Amniotic stem cell (primary cell): ENCODE measurements at places on chromosomes 13 and 19.

DNA sequence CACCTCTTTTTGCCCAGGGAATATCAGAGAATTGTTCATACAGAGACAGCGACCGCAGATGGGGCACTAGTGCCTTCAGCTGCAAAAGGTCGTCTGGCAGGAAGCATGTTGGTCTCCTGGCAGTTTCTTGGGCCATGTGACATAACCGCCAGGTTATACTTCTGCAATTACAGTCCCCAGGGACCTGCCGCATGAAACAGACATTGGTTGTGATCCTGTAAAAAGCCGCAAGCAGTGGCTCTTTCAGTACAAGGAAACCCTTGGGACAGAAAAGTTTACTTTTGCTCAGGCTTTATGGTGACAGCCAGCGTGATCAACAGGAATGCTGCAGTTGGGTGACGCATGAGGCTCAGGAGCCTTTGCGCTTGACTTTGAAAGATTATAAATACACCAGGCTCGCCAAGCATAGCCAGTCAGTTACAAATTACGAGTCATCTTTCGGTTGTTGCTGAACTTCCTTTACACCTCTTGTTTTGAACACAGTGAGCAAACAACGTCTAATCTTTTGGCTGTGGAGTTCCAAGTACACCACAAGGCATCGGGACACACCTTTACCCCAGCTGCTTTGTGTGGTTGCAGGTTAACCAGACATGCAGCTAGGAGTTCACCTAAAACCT lies 50.5 kb upstream of the UBE2L5 start:
- DNase-seq = peak; percentile 16

DNA sequence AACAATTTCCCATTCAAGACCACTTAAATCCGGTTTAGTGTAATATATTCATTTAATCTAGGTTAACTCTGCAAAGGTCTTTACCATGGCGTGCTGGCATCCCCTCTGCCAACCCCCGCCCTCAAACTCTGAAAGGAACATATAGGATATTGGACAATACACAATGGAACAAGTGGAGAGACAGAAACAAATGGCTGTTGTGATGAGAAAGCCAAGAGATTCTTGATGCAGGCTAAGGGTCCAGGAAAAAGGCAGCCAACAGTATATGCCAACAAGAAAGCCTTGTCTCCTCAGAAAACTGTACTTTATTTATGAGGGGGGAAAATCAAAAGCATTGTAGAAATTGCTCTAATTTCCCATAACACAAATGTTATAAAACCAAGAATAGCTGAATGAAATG lies 407.3 kb upstream of the SGCG start:
- no peak for DNase-seq

DNA sequence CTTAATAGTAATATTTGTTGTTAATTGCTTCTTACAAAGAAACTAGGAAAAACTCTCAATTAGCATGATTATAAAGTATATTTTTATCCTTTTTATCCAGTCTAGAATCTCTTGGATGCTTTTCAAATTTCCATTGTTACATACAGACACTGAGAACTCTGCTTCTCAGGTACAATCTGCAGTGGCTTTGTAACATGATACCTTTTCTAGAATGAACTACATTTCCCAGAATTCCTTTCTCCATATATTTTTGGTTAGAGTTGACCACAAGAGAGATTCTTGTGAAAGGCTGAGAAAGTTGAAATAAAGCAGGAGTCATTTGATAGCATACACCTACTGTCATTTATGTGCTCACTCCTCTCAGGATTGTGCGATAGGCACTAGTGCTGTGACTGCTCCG lies 148.6 kb downstream of the SLITRK6 start:
- DNase-seq = no peak

DNA sequence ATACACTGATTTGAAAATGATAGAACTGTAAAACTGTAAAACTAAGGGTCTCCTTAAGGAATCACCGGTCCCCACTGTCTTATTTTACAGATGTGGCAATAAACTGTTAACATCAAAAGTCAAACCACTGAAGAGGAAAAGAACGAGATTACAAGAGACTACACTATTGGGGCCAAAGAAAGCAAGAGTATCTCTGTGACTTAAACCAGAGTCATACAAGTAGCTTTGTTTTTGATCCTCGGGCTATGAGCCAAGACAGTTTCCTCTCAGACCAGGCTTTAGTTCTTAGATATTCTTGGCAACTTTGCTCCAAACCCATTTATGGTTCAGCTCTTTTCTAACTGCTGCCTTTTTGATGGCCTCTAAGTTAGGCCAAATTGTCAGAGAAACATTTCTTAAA lies 113.8 kb downstream of the TBC1D4 start:
- DNase-seq = peak; percentile 52

DNA sequence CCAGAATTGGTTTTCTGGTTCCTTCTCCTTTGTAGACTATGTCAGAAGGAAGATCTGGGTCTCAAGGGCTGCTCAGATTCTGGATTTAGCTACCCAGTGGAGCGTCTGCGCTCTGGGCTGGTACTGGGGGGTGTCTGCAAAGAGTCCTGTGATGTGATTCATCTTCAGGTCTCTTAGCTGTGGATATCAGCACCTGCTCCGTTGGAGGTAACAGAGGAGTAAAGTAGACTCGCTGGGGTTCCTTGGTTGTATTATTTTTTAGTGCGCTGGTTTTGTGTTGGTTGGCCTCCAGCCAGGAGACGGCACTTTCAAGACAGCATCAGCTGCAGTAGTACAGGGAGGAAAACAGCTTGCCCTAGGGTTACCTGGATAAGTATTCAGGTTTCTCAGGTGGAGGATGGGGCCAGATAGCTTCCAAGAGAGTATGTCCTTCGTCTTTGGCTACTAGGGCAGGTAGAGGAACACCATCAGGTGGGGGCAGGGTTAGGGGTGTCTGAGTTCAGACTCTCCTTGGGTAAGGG lies 10.4 kb upstream of the KLK15 start:
- DNase-seq = no peak

DNA sequence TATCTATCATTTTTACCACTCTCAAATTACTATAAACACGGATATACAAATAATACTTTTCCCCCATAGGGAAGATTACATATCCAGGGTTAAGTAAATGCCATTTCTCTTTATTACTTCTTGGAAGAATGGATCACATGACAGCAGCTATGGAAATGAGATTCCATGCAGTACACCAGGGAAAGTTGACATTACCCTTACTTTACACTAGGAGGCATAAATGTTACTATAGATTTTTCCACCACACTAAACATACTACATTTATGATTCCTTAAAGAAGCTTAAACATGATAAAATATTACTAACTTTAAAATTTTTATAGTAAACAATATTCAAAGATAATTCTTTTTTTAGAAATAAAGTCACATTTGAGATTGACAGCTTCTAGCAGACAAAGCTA lies 611.4 kb downstream of the PCDH9 start:
- peak; percentile 7 for DNase-seq

- DNase-seq = no peak
Observed at GRCh38 chr19:5314012-5314906, 26.4 kb downstream of the PTPRS start.

- no peak for DNase-seq
Observed at GRCh38 chr13:27744801-27745200, 47.5 kb upstream of the GSX1 start.

GRCh38 chr13:51125495-51126226 lies 14.6 kb upstream of the C13orf42 start:
- DNase-seq = peak; percentile 21

DNA sequence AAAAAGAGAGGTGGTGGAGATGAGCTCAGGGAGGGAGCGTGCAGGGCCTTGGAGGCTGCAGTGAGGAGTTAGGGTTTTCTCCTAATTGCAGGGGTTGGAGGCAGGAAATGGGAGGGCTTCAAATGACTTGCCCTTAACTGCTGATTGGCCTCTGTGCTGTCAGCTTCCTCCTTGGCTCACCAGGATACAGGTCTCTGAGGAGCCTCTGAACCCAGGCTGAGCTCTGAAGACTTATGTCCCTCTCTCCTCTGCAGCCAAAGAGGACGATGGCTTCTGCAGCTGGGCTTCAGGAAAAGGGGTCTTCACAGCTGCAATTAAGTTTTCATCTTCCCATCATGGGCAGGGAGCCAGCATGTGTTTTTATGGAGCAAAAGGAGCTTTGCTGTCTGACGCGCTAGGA lies 6.7 kb upstream of the RANBP3 start:
- no peak for DNase-seq

DNA sequence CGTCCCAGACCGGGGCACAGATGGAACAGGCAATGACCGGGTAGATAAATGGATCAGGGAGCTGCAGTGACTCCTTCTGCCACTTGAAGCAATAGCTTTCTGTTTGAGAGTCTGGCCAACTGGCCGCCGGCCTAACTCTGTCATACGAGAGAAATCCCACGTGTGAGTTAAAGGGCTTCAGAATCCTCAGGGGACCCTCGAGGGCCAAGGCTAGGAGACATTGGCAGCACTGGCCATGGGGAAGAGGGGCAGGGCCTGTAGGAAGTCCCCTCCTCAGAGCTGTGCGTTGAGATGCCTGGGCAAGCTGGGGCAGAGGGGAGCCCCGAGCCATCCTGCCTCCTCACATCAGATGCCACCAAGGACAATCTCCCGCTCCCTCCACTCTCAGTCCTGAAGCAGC lies 51.6 kb downstream of the KLF2 start:
- DNase-seq = no peak

DNA sequence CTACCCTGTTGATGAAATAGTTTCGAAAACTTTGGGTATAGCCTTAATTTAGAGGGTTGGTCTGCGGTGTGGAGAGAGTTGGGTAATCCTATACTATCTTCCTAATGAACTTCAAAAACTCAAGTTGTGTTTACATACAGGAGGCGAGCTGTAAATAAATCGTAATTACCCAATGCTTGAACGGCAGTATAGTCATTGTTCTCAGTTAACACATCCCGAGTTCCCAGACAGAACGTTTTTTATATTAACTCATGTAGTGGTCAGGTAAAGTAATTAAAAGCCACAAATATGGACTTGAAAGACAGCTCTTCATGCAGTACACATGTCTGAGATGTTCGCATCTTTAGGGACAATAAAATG lies 1.5 kb downstream of the PDS5B start:
- DNase-seq = no peak
